NCI-H2081 (cell line): ENCODE measurements at places on chromosomes 7 and 10.

- DNase-seq: no peak
These were observed 53.6 kb downstream of the VPS41 start for GRCh38 chr7:38855386-38855785.

DNA sequence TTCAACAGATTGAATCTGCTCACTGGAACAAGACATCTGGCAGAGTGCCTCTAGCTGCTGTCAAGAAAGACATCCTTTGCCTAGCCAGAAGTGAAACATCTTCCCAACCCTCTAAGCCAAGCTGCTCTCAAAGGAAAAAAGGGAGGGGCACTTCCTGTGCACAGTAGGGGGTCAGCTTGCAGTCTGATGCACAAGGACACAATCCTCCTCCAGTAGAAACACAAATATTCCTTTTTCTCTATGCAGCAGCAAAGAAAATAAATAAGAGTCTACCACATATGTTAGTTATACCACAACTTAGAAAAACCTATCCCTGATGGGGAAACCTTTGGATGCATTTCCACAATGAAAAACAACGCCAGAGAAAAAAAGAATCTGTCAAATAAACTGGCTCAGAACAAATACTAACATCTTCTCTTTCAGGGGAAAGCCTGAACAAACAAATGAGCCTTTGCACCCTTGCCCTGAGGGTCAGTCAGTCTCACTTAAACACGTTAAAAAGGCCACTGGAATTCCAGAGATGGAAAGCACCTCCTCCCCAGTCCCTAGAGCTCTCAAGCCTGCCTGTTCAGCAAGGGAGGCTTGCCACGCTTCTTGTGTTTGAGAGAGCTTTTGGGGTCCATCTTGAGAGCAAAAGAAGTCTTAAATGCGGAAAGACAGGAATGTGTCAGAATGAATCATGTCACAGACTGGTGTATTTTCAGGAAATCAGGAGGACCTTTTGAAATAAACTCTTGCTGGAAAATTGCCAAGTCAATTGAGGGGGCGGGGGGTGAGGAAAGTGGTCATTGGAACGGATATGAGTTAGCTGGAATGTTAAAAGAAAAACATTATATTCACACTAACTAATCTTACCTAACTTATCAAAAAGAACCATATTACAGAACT is 7.5 kb downstream of the LAMB1 start:
- peak; percentile 41 for DNase-seq

DNA sequence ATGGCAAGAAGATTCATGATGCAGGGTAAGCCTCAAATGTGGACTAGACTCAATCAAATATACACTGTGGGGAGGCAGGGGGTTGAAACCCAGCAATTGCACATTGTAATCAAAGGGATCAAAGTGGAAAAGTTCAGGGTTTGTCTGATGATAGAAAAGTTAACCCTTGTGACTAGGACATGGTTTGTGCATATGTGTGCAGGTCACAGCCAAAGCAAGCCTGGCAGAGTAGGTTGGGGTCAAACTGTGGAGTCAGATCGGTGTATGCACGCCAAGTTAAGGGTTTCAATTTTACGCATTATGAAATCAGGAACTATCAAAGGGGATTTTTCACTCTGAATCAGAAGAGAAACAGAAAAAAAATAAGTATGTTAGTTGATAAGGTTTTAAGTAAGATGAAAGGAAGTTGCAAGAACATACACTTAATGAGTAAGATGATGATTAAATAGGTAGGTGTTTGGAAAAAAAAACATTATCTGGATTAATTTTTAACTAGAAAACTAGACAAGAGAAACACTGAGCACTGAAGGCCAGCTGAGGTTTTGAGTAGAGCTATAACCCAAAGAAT is 188.3 kb downstream of the DGKB start:
- DNase-seq: no peak

DNA sequence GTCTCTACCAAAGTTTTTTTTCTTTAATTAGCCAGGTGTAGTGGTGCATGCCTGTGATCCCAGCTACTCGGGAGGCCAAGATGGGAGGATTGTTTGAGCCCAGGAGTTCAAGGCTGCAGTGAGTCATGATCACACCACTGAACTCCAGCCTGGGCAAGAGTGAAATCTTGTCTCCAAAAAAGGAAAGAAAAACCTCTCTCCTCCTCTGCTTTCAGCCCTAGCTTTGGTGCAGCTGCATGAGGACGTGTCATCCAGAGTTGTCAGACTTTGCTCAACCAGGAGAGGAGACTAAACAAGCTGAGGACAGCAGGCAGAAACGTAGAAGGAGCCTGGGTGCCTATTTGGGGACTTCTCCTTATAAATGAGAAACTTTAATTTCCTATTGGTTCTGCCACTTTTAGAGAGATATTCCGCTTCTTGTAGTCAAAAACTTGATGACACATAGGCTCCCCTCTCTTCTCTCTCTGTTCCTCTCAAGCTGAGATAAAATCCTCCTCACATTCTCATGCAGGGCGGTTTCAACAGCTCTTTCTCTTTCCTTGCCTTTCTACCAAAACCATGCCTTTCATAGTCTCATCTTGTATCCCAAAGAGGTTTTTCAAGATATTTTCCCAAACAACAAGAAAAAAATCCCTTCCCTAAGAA is 205.4 kb downstream of the ARHGAP12 start:
- DNase-seq: no peak

GRCh38 chr10:107952649-107953556 is 788.4 kb upstream of the SORCS1 start:
- no peak for DNase-seq

- no peak for DNase-seq
These were observed 67.2 kb downstream of the EPC1 start for GRCh38 chr10:32279795-32280194.

GRCh38 chr7:148620749-148621359 is 30.3 kb downstream of the C7orf33 start:
- no peak for DNase-seq

DNA sequence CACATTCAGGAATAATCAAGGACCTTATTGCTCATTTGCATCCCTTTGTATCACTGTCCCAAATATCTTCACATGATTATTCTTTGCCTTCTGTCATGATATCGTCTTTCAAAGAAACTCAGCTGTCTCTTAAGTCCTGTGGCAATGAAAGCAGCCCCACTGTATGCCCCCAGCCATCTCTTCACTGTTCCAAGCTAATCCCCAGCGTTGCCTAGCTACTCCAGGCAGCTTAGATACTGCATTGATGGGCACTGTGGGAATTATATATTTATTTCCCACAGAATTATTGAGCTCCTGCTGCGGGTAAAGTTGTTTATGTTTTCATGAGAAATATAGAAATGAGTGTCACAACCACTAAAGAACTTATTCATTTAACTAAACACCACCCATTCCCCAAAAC is 38.8 kb downstream of the SND1 start:
- DNase-seq: no peak

GRCh38 chr10:82942286-82943099 is 1067.5 kb downstream of the NRG3 start:
- DNase-seq: no peak

- DNase-seq: no peak
These were observed 69.0 kb upstream of the RSBN1L start for GRCh38 chr7:77627309-77627676.

DNA sequence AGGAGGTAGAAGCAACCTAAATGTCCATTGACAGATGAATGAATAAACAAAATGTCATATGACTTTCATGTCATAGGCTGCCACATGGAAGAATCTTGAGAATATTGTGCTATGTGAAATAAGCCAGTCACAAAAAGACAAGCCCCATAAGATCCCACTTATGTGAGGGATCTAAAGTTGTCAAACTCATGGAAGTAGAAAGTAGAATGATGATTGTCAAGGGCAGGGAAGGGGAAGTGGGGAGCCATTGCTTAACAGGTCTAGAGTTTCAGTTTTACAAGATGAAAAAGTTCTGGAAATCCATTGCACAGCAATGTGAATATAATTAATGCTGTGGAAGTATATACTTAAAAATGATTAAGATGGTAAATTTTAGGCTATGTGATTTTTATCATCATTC is 229.3 kb upstream of the KMT2E start:
- no peak for DNase-seq

- DNase-seq: no peak
These were observed 93.5 kb downstream of the CREM start for GRCh38 chr10:35219891-35220890.

- DNase-seq: no peak
These were observed 60.7 kb downstream of the RAPGEF5 start for GRCh38 chr7:22296265-22296566.

DNA sequence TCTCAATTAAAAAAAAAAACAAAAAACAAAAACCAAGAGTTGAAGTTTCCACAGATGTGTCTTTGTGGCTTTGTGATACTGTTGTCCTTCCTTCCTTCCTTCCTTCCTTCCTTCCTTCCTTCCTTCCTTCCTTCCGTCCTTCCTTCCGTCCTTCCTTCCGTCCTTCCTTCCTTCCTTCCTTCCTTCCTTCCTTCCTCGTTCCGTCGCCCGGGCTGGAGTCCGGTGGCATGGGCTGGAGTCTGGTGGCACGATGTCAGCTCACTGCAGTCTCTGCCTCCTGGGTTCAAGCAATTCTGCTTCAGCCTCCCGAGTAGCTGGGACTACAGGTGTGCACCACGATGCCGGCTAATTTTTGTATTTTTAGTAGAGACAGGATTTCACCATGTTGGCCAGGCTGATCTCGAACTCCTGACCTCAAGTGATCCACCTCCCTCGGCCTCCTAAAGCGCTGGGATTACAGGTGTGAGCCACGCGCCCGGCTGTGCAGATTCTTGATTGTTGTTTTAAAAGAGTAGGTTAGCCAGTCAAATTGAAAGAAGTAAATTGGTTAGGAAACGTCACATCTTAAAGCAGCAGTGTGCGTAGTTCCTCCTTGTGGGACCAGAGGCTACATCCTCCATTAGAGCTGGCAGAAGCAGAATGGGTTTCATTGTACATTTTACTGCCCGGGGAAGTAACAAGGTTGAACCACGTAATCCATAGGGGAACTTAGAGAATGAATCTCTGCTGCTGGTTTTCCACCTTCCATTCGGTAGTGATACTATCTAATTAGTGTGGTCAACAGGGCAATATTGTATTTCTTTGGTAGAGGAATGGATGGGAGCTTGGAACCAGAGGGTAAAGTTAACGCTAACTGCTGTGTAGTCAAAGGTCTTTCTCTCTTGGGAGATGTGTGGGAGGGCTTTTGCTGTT is 20.6 kb downstream of the DNAJB6 start:
- DNase-seq: no peak

DNA sequence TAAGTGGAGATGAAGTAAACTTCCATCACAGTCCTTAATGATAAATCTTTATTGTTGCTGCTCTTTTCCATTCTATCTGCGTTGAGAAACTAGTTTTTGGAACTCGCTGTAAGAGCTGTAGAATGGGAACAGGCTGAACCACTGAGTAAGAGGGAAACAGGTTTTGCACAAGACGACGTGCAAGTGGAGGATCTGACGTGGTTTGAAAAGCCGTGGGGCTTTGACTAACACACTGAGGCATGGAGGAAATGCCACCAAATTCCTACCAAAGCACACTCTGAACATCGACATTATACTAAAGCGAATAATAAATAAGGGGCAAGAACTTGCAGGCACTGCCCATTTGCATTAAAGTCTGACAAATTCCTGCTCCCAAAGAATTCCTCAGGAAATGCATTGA is 160.6 kb downstream of the KLF6 start:
- no peak for DNase-seq

- DNase-seq: no peak
These were observed 22.1 kb upstream of the AOAH start for GRCh38 chr7:36746347-36746746.

DNA sequence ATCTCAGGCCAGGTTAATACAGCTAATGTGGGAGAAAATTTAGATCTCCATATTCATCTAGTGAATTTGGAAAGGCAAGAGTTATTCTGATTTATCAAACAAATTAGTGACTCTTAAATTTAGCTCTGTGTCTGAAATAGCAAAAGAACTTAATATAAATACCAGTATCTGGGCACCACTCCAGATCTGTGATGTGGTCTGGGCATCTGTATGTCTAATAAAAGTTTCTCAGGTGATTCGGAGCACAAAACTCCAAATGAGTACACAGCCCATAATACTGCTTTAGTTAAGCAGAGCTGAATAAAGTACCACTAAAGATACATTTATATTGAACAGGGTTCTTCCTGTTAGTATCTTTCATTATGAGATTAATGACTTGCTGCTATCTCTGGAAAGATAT is 261.4 kb downstream of the BAMBI start:
- DNase-seq: no peak

DNA sequence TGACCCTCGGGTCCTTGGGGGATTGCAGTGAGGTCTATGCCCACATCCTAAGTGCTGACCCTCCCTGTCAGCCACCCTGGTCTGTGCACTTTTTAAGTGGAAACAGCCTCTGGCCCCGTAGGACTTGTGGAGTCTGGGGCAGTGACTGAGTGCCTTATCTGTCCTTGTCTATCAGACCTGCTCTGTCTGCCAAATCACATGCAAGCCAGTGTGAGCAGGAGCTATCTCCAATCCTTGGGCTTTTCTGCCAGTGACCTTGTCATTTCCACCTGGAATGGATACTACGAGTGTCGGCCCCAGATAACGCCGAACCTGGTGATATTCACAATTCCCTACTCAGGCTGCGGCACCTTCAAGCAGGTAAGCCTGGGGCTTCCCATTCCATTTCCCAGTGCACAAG is 62.7 kb downstream of the C10orf120 start:
- no peak for DNase-seq

GRCh38 chr7:99195867-99196266 is 12.0 kb downstream of the KPNA7 start:
- DNase-seq: peak; percentile 15

DNA sequence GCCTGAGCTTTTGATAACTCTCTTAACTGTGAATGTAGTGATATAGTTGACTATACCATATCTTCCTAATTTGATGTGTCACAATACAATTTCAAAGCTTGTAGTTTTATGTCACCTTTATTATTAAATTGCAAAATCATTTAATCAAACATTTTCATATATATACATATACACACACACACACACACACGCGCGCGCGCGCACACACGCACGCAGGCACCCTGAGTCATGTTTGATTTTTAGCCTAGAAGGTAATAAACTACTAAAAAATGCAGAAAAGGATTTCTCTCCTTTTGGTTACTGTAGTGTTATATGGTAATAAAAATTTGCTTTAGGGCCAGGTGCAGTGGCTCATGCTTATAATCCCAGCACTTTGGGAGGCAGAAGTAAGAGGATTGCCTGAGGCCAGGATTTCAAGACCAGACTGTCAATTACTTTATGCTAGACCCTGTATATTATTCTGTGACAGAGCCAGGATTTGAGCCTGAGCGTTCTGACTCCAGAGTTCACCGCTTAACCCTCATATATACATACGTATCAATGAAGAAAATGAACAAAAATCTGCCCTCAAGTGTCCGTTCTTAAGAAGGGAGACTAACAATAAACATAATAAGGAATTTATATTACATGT is 89.6 kb downstream of the PODXL start:
- DNase-seq: no peak

DNA sequence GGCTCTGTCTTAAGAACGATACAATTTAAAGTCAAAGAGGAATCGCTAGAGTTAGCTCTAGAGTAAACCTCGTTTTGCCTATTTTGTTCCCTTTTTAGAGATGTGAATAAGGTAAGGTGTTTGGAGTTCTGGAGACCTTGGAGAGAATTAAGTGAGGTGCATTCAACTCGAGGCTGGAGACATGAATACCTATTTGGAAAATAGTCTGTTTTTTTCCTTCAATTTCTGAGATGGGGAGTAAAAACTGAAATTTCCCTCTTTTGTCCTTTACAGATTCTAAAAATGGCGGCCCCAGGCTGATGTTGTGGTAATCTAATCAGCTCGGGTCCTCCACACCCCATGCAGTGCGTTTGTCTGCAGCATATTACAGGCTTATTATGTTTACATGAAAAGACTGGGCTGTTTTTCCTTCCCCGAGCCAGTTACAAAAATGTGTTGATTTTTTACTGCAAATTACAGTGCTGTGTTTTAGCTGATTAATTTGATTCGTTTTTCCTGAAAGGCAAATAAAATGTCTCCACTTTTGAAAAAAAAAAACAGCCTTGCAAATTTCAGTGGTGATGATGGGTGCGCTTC is 1.5 kb downstream of the KMT2E start:
- DNase-seq: peak; percentile 58
